IMR-90 (cell line): ENCODE measurements at places on chromosomes 16 and 17. TPM values are rescaled to one million over a fixed set of nuclear protein-coding genes. Genes with fewer than 3 reads are reported as not detected.

- no peak overlapping the region for H3K27ac ChIP-seq
- no peak overlapping the region for H3K4me3 ChIP-seq
- H3K27me3 ChIP-seq: peaks cover 4% of the 10 kb centered on the region; the same call in 1 of the 2 replicates
- DNase-seq: no peak
- H3K4me1 ChIP-seq: no peaks in the 10 kb centered on the region
These were observed 22.9 kb upstream of the PRSS54 start for GRCh38 chr16:58317608-58318152.

Gene PSMD11
- polyA plus RNA-seq: 63.4 and 64.7 TPM in 2 replicates

GRCh38 chr17:9893411-9894012 lies 11.6 kb downstream of the RCVRN start:
- peak; percentile 42 for DNase-seq
- no peak overlapping the region for H3K27ac ChIP-seq
- no peaks in the 10 kb centered on the region for H3K4me1 ChIP-seq
- H3K36me3 ChIP-seq: no peaks in the 10 kb centered on the region
- H3K27me3 ChIP-seq: no peaks in the 10 kb centered on the region; the same call in 1 of the 2 replicates

GRCh38 chr17:7323731-7324437 lies 5.3 kb downstream of the NEURL4 start:
- no peak overlapping the region for H3K27ac ChIP-seq
- no peaks in the 10 kb centered on the region for H3K27me3 ChIP-seq
- H3K4me3 ChIP-seq: no peak overlapping the region
- H3K4me1 ChIP-seq: 0 out of 2 replicates have a peak, but pooled peaks cover 2% of the 10 kb centered on the region

DNA sequence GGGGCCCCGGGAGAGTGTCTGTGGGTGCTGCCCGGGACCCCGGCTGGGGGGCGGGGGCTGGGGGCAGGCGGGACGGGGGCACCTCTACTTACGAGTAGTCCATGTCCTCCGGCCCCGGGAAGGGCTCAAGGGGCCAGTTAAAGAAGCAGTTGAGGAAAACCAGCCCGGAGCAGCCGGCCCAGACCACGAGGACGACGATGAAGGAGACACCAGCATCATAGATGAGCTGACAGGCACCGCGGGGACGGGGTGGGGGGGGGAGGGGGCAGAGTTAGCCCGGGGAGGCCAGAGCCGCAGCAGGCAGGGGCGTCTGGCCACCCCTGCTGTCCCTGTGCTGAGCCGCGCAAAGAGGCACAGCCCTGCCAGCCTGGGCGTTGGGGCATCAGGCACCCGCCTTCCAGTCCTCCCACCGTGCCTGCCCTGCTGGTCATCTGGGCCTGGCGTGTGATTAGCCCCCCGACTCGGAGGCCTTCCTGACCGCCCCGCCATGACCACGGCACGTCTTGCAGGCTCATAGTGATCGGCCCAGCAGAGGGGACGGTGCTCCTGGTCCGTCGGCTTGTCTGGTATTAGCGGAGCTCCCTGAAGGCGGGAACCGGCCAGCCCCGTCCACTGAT lies 29.0 kb upstream of the PITPNA start:
- no peak overlapping the region for H3K27ac ChIP-seq
- peaks cover 13% of the 10 kb centered on the region for H3K4me1 ChIP-seq
- H3K36me3 ChIP-seq: no peaks in the 10 kb centered on the region
- DNase-seq: no peak
- no peaks in the 10 kb centered on the region for H3K27me3 ChIP-seq
- no peak overlapping the region for H3K4me3 ChIP-seq

GRCh38 chr17:55409030-55409800 lies 12.4 kb downstream of the MMD start:
- H3K27me3 ChIP-seq: no peaks in the 10 kb centered on the region
- peaks cover 49% of the 10 kb centered on the region for H3K36me3 ChIP-seq
- no peaks in the 10 kb centered on the region for H3K4me1 ChIP-seq
- H3K4me3 ChIP-seq: no peak overlapping the region
- H3K27ac ChIP-seq: no peak overlapping the region

Gene KRTAP4-1
- polyA plus RNA-seq: not detected in 2 replicates

Gene PYDC1
- not detected in 2 replicates for polyA plus RNA-seq

- no peaks in the 10 kb centered on the region; the same call in 1 of the 2 replicates for H3K4me1 ChIP-seq
- H3K27ac ChIP-seq: peak overlapping the region; percentile 86
- no peaks in the 10 kb centered on the region for H3K27me3 ChIP-seq
- DNase-seq: no peak
These were observed 681 bp upstream of the TRAP1 start for GRCh38 chr16:3718019-3718391.

Gene TPSB2
- not detected in 2 replicates for polyA plus RNA-seq

DNA sequence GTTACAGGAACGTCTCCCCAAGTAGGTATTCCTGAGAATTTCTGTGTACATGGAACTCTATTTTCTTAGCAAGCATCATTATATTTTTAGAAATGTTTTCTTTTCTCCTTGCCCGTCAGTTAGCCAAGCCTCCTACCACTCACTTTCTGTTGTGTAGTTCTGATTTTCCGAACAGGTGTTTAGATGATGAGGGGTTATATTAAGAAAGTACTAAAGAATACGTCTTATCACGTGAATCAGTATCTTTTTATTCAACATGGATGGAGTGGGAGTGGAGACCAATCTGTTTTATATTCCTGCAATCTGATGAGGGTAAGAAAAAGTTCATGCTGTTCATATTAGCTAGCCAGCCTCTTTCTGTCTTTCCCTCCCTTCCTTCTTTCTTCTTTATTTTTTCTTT lies 29.4 kb downstream of the MSI2 start:
- H3K4me1 ChIP-seq: peaks cover 3% of the 10 kb centered on the region; the same call in 1 of the 2 replicates
- H3K36me3 ChIP-seq: peaks cover 5% of the 10 kb centered on the region; the same call in 1 of the 2 replicates
- DNase-seq: no peak
- no peaks in the 10 kb centered on the region for H3K27me3 ChIP-seq
- no peak overlapping the region for H3K27ac ChIP-seq

Gene SEC14L1
- 32.5 and 35.8 TPM in 2 replicates for polyA plus RNA-seq

- no peaks in the 10 kb centered on the region for H3K27me3 ChIP-seq
- DNase-seq: no peak
- H3K4me1 ChIP-seq: no peaks in the 10 kb centered on the region
These were observed 7.0 kb upstream of the GAN start for GRCh38 chr16:81307770-81308169.
